Transverse colon (tissue), 4 donors: ENCODE measurements at places on chromosomes 1 and 21.

- H3K27ac ChIP-seq, result no peak overlapping the region
- H3K4me3 ChIP-seq, result no peak overlapping the region
- peaks cover 8% of the 10 kb centered on the region for H3K27me3 ChIP-seq
Measured at GRCh38 chr1:36894824-36895223, 139.5 kb downstream of the GRIK3 start.

DNA sequence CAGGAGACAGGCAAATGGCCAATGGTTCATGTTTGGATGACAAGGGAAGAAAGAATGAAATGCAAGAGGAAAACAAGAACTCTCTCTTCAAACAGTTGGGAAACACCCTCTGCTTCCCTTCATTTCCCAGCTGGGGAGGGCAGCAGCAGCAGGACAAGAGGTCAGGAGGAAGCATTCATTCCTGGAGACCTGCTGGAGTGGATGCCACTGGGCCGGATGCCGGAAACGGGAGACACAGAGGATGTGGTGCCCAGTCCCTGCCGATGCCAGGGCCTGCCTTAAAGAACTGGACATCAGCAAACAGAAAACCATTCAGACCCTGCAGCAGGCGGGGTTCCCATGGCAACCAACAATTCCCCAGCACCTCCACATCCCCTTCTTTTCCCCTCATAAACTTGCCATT, 102.3 kb upstream of the ZNF648 start:
- peak overlapping the region; percentile 51 for H3K27ac ChIP-seq
- DNase-seq, result peak; percentile 24
- H3K36me3 ChIP-seq, result no peaks in the 10 kb centered on the region
- H3K4me3 ChIP-seq, result no peak overlapping the region
- no peaks in the 10 kb centered on the region for H3K27me3 ChIP-seq

DNA sequence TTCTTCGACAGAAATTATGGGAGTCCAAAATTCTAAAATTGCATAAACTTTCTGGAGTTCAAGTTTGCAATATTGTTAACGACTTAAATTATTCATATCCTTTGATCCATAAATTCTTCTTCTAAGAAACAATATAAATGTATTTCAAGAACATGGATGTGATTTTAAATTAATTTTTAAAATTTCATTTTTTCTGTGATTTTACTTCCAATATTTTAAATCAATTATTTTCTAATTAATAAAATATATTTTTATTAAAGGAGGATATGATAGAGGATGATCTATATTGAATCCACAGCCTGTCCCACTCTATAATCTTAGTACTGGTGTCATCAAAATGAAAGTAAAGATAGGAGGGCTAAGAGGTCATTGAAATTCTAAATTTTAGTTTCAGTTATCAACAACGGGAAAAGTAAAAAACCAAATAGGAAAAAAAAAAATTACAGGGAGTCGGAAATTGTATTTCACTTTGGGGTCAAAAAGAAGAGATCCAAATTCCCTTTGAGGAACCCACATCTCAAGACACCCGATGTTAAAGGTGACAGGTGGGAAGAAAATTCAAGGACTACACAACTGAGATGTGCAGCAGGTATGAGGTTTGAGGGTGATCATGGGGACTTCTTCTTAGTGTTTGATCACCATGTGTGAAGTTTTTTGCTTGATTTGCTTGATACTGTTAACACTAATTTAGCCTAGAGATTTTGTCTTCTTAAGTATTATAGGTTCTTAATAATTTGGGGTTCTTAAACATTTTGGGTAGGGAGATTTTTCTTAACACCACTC, 154.8 kb upstream of the RGS18 start:
- H3K27ac ChIP-seq, result no peak overlapping the region
- no peaks in the 10 kb centered on the region for H3K36me3 ChIP-seq
- H3K4me1 ChIP-seq, result no peaks in the 10 kb centered on the region
- no peaks in the 10 kb centered on the region for H3K27me3 ChIP-seq
- H3K4me3 ChIP-seq, result no peak overlapping the region

DNA sequence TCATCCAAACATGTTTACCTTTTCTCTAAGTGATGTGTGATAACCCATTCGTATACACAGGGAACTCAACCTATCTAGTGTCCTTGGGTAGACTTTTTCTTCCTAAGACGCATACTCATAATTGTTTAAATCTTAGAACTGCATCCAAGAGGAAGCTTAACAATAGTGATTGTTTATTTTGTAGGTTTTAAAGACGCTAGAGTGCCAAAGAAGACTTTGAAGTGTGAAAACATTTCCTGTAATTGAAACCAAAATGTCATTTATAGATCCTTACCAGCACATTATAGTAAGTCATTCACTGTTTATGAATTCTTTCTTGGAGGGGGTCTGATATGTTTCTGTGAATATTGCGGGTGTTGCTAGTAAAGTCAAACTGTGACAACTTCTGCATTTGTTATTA, 25.4 kb downstream of the PLA2G4A start:
- H3K27me3 ChIP-seq, result no peaks in the 10 kb centered on the region
- H3K27ac ChIP-seq, result no peak overlapping the region
- H3K4me1 ChIP-seq, result no peaks in the 10 kb centered on the region
- DNase-seq, result no peak

- no peak for DNase-seq
- H3K36me3 ChIP-seq, result no peaks in the 10 kb centered on the region
- peaks cover 5% of the 10 kb centered on the region for H3K4me1 ChIP-seq
- no peak overlapping the region for H3K27ac ChIP-seq
Measured at GRCh38 chr1:204621396-204621795, 64.1 kb downstream of the LRRN2 start.

- H3K27me3 ChIP-seq, result no peaks in the 10 kb centered on the region
- H3K4me3 ChIP-seq, result no peak overlapping the region
- no peak for DNase-seq
- no peak overlapping the region for H3K27ac ChIP-seq
- H3K4me1 ChIP-seq, result no peaks in the 10 kb centered on the region
Measured at GRCh38 chr1:212973426-212973825, 23.1 kb downstream of the VASH2 start.

DNA sequence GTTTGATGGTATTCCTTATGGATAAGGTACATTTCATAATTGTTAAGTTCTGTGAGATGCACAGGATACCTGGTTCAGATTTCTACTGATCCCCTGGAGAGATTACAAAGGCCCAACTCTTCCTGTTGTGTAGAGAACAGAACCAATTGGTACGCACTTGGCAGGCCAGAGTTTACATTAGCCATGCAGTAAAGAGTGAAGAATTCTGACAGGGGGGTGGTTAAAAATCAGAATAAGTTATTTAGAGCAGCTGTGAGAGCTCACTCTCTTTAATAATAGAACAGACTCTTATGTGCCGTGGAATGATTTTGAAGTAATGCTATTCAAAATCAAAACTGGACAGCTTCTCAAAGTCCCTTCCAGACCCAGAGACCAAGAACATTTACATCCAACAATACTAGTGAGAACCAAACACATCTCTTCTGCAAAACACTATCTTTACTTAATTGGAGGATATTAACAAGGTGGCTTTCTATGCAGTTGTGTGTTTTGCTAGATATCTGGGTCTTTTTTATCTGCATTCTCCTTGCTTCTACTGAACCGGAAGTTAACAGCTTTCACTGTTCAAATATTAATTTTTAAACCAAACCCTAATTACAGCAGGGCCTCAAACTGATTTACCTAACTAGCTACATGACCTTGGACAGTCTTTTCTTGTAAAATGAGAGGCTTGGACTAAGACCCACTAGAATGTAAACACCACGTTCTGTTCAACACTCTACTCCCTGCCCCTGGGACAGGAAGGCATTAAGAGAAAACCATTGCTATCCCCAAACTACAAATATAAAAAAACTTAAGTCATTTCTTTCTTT, 4.0 kb downstream of the USP24 start:
- no peak for DNase-seq
- no peak overlapping the region for H3K4me3 ChIP-seq
- H3K4me1 ChIP-seq, result peaks cover 50% of the 10 kb centered on the region
- no peaks in the 10 kb centered on the region for H3K27me3 ChIP-seq
- H3K36me3 ChIP-seq, result no peaks in the 10 kb centered on the region

DNA sequence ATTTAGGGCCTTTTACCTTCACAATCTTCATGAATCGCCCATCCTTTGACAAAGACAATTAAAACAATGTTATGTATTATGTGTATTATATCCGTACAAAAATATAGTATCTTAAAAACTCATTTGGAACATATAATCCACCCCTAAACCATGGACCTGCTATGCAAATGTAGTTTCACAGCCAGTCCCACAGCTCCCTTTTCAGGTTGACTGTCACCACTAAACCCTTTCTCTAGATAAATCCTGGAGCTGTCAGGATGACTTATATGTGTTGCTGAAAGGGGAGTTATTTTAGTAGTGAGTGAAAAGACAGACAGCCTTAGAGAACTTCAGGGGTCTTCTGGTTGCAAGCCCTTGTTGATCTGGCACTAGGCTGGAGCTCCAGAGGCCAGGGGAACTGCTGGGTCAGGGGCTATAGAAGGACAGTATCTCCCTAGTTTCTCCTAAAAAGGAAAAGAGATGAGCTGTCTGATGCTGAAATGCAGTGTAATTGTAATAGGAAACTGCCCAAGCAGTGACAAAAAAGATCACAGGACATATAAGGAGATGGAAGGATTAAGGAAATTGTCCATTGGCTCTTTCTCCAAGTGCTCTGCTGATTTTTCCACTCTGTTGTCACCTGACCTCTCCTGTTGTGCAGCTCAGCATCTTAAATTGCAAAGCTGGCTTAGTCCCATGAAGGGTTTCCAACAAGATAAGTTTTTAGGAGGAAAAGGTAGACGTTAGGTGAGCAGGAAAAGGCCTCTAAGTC, 127.7 kb downstream of the S1PR1 start:
- no peak for DNase-seq
- no peak overlapping the region for H3K4me3 ChIP-seq
- H3K4me1 ChIP-seq, result no peaks in the 10 kb centered on the region

DNA sequence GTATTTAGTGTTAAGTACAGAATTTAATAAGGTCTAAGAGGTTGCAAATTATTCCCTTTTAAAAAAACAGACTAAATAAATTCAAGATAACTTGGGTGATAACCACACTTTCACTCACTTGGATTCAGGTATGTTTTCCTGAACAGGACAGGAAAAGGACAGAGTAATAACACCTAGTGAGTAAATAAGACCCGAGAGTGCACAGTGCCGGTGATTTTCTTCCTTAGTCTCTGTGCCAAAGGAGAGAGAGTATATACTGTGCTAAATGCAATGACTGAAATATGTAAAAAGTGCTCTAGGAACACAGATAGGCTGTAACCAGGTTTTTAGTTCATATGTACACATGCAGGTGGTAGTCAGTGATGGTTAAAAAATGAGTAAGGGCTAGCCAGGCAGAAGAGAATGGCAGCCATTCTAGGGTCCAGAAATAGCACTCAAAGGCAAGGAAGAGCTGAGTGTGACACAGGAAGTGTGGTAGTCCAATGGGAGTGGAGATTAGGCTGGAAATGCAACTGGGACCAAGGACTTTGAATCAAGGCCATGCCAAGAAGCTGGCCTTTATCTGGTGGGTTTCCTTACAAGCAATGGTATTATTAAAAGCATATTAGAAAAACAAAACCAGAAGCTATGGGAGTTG, 58.1 kb downstream of the NRIP1 start:
- no peaks in the 10 kb centered on the region for H3K36me3 ChIP-seq
- no peak overlapping the region for H3K27ac ChIP-seq
- no peaks in the 10 kb centered on the region for H3K27me3 ChIP-seq
- no peak overlapping the region for H3K4me3 ChIP-seq
